Activated T-helper 1 cell treated with Interleukin-2 at 50 U/mL for 16 hours (primary cell): ENCODE measurements at places on chromosomes 16 and 17.

- no peak for DNase-seq
Observed at GRCh38 chr16:3050487-3050886, 4.1 kb downstream of the MMP25 start.

DNA sequence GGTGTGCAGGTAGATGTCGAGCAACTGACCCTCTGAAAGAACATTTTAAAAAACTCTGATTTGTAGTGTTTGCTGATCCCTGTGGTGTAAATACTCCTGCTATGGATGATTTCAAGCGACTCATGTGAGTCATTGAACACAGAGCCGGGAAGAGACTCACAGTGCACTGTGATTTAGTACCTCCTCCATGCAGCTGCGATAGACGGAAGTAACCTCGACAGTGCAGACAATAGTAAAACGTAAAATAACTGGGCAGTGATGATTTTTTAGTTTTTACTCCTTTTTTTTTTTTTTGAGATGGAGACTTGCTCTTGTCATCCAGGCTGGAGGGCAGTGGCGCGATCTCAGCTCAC, 8.7 kb downstream of the TBX21 start:
- no peak for DNase-seq

DNA sequence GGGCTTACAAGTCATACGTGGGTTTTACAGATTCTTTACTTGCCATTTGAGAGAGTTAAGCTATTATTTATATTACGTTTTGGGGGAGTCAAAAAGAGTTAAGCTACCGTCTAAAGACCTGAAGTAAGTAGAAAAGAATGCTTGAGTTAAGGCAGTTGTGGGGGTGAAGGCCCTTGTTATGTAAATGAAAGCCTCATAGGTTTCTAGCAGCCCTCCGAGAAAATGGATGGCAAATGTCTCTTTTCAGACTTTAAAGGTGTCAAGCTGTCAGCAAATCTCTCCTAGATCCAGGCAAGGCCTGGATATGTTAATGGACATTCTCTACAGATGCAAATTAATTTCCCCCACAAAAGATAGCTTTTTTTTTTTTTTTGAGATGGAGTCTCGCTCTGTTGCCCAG, 7.2 kb upstream of the EIF4A3 start:
- DNase-seq = no peak

DNA sequence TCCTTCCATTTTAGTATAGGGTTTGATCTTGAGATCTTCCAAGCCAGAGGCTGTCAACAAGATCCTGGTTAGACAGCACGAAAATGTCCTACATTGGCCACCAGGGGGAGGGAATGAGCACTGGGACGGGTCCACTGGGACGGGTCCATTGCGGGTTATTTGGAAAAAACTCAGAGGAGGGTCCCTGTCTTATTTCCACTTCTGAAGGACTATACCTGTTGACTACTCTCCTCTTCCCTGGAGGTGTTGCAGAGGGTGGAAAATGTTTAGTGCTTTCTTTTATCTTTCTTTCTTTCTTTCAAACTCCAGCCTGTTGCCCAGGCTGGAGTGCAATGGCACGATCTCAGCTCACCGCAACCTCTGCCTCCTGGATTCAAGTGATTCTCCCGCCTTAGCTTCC, 2.5 kb downstream of the TTLL6 start:
- DNase-seq = peak; percentile 39

DNA sequence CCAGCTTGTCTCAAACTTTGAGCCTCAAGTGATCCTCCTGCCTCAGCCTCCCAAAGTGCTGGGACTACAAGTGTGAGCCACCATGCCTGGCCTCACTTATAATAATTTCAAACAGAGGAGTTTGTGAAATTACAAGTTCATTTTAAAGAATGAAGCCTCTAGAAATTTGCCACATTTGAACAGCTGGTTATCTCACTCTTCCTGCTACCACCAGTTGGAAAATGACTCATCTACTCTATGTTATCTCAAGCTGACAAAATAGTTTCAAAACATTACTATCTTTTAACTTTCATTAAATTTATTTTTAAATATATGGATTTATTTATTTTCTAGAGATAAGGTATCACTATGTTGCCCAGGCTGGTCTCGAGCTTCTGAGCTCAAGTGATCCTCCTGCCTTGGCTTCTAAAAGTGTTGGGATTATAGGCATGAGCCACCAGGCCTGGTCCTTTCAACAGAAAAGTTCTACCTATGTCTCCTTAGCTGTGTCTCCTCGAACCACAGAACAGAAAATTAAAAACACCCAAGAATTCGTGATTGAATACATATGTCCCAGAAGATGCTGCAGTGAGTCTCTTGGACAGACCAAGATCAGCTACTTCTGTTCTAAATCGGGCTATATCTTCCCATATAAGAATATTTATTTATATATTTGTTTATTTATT, 47.6 kb downstream of the MYH13 start:
- DNase-seq = no peak

DNA sequence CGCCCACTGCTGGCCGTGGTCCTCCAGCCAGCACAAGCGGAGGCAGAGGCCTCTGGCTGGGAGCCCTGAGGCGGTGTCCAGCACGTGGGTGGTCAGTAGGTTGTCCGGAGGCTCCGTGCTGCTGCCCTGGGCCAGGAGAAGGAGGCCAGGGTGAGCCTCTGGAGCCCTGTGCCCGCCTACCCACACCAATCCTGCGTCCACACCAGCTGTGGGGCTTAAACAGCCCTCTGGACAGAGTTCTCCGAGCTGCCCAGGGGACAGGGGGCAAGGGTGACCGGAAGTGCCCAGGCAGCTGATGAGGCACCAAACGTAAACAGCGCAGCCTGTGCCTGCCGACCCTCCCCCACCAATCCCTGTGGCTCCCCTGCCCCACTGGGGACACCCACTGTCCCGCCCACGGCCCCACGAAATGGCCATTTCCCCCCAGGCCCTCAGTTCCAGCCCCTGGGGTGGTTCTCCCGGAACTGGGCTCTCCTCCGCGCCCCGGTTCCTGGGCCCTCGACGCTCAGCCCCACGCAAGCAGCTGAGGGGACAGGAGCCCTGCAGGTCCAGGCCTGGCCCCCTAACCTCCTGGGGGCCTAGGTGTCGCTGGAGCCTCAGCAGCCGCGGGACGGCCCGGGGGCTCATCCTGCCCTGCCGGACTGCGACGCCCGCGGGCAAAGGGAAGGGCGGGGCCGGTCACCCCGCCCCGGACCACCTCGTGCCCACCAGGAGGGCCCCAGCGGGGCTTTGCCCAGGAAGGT, 27.9 kb upstream of the DBNDD1 start:
- no peak for DNase-seq

- no peak for DNase-seq
Observed at GRCh38 chr16:8957509-8958157, 6.1 kb downstream of the USP7 start.

GRCh38 chr17:5629128-5629527, 44.8 kb upstream of the NLRP1 start:
- DNase-seq = no peak

GRCh38 chr17:74473294-74473693, 6.9 kb downstream of the CD300A start:
- no peak for DNase-seq
